ENCODE measurements at places on chromosomes 16 and 17.

DNA sequence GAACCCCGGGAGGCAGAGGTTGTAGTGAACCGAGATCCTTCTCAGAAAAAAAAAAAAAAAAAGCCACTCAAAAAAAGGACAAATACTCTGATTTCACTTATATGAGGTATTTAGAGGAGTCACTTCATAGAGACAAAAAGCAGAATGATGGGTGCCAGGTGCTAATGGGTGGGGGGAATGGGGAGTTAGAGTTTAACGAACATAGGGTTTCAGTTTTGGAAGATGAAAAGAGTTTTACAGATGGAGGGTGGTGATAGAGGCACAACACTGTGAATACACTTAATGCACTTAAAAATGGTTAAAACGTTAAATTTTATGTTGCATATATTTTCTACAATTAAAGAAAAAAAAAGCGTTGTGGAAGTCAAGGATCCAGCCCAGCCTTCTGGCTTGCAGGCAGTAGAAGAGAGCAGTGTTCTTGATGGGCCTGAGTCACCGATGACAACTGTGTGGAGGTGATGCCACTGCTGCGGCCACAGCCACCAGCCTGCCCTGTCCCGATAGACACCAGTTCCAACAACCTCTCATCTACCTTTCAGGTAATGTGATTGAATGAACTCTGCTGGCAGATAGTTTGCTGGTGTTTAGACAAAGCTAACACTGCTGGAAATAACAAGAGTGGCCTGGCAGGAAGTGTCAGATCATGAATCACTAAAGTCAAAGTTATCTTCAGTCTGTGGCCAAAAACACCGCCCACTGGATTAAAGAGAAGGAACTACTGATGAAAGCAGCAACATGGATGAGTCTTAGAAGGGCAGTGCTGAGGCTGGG is 49.9 kb upstream of the COX10 start:
- DNase-seq, result no peak

DNA sequence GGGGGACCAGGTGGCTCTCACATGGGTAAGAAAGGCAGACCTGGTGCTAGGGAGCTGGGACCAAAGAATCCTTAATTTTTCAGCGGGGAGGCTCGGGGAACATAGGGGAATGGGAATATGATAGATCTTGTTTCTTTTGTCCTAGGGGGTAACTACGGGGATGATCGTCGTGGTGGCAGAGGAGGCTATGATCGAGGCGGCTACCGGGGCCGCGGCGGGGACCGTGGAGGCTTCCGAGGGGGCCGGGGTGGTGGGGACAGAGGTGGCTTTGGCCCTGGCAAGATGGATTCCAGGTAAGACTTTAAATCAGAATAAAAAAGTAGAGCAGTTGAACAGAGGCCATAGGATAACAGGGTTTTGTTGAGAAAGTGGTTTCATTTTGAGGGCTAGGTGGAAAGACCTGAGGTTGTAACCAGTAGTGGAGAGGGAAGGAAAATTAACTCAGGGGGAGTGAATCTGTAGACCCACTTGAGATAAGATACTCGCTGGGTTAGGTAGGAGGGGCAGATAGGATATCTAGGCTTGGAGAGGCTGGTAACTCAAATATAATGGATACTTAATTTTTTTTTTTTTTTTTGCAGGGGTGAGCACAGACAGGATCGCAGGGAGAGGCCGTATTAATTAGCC is 11.0 kb downstream of the FUS start:
- no peak for DNase-seq

GRCh38 chr17:67606471-67606870 is 111.3 kb upstream of the NOL11 start:
- DNase-seq, result no peak

DNA sequence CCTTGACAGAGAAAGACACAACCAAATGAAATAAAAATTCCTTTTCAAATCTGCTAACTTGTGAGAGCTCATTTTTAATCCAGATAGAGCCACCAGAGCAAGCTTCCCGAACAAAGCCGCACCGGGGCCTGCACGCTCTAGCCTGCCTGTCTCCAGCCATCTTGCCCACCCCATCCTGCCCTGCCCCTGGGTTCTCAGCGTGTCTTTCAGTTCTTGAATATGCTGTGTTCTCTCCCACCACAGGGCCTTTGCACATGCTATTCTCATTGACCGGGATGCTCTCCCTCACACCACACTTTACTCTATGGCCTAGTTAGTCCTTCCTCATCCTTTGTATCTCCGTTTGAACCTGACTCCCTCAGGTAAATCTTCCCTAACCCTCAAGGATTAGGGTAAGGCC is 14.7 kb downstream of the SMIM5 start:
- no peak for DNase-seq

GRCh38 chr17:72104164-72104862 is 16.5 kb upstream of the SOX9 start:
- DNase-seq, result no peak

- peak; percentile 79 for DNase-seq
These were observed 9.6 kb downstream of the IL32 start for GRCh38 chr16:3074860-3075522.

- no peak for DNase-seq
These were observed 81.4 kb upstream of the CRHR1 start for GRCh38 chr17:45702666-45703266.

DNA sequence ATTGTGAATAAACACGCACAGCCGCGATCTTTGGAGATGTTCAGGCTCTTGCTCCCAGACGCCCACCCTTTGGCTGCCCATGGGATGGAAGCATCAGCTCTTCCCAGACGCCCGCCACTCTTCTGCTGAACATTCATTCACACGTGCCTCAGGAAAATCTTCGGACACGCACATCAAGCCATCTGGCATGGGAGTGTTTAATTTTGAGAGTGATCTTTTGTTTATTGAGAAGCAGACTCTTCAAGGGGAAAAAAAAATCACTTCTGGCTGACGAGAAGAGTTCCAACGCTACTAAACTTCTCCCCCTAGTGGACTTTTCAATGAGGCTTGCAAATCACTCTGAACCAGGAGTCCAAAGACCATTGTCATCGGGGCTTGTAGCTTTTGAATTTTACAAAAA is 62.0 kb upstream of the NUDT7 start:
- no peak for DNase-seq

DNA sequence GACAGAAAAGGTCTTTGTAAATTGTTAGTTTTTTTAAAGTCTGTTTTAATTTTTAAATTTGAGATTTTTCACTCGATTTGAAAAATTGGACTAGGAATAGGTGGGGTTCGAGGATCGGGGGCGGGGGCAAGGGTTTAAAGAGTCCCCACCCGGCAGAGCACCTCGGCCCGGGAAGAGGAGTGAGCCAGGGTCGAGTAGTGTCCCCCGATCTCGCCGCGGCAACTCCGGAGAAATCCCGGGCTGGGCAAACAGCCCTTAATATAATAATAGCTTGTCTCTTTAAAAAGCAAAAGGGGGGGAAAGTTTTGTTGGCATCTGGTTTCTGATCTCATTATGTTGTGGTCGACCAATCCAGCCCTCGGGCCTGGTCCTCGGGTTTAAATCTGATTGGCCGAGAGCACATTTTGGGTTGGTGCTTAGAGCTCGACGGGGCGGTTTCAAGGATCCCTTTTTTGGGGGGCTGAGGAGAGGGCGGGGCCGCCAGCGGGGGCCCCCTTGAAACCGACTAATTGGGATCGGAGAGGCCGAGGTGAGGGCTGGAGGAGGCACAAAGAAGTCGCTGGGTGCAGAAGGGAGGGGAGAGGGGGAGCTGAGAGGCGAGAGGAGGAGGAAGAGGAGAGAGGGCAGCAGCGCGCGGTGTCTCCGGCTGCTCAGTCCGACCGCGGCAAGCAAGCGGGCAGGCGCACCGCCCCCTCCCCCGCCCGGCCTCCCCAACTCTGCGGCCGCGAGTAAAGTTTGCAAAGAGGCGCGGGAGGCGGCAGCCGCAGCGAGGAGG is at the start of gene FZD2:
Gene FZD2 (plus strand): TSS at position 653 of the 775 bp plus-strand sequence. CDS start 205 bp downstream, outside the sequence.
- DNase-seq, result peak; percentile 91

- no peak for DNase-seq
These were observed 9.5 kb upstream of the IGFBP4 start for GRCh38 chr17:40433551-40434415.

GRCh38 chr17:3818786-3819185 is 17.8 kb upstream of the ITGAE start:
- DNase-seq, result no peak
